ENCODE measurements at places on chromosomes 1 and 21.

GRCh38 chr1:37931102-37931360, 15.8 kb downstream of the INPP5B start:
- no peak for DNase-seq

GRCh38 chr1:55071477-55071876, 32.1 kb downstream of the PCSK9 start:
- DNase-seq = peak; percentile 49

GRCh38 chr1:86976664-86977063, 62.2 kb downstream of the HS2ST1 start:
- DNase-seq = no peak

- peak; percentile 71 for DNase-seq
Measured at GRCh38 chr1:225657462-225657989, 4.6 kb upstream of the ENAH start.

GRCh38 chr1:109388884-109389637, 8.7 kb downstream of the SORT1 start:
- DNase-seq = peak; percentile 54

- DNase-seq = no peak
Measured at GRCh38 chr21:37593015-37593414, 226.4 kb downstream of the DYRK1A start.
